SHP77 (cell line): ENCODE measurements at places on chromosomes 7 and 10.

GRCh38 chr10:20892011-20892585 is 5.0 kb downstream of the NEBL start:
- no peak for DNase-seq

GRCh38 chr10:95458871-95459270 is 102.3 kb downstream of the SORBS1 start:
- DNase-seq = no peak

DNA sequence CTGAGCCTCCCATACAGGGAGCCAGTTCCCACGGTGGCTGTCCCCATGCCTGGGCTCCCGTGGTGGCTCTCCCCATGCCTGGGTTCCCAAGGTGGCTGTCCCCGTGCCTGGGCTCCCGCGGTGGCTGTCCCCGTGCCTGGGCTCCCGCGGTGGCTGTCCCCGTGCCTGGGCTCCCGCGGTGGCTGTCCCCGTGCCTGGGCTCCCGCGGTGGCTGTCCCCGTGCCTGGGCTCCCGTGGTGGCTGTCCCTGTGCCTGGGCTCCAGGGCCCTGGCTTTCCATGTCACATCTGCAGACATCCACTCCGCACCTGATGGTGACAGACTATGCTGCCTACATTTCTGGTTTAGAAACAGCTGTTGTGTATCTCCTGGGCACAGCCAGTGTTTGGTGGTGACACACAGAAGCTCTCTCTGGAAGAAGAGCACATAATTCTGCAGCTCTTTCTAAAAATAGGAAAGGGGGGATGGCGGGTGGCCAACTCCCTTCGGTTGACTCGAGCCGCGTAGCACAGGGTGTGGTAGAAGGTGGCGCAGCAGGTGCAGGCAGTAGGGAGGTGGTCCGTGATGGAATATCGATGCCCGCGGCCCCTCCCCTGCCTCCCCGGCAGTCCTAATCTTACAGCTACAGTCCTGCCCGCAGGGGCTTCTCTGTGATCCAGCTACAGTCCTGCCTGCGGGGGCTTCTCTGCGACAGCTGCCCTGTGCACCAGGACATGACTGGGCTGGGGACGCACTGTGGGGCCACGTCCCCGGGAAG is 251.2 kb downstream of the DNAJB6 start:
- peak; percentile 34 for DNase-seq

DNA sequence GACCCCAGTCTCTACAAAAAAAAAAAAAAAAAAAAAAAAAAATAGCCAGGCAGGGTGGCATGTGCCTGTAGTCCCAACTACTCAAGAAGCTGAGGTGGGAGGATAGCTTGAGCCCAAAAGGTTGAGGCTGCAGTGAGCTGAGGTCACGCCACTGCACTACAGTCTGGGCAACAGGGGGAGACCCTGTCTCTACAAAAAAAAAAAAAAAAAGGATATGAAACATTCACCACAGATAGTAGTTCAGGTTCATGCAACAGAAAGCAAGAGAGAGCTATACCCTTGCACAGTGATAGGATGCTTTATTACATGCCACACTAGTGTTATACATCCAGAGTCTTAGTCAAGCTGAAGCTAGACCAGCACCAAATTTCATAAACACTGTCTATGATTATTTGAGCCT is 148.4 kb upstream of the KAT6B start:
- DNase-seq = no peak

DNA sequence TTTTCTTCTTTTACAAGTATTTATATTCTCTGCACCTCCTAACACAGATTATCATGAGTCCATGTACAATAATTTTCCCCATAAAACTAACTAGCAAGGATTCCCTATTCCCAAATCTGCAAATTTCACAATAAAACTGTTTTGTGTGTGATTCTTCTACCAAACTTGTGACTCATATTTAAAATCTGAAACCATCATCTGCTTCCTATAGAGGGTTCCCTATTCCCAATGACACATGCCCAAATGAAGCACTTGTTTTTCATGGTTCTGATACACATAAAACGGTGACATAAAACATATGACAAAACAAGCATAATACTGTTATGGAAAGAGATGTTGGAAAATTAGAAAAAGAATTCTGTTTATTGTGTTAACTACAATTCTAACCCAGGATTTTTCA is 657.6 kb downstream of the PARD3 start:
- DNase-seq = no peak

- no peak for DNase-seq
Observed at GRCh38 chr10:84194424-84195043, at the start of gene CDHR1. Gene CDHR1 (plus strand): TSS chr10:84194537. CDS start chr10:84194761, 224 bp downstream.

DNA sequence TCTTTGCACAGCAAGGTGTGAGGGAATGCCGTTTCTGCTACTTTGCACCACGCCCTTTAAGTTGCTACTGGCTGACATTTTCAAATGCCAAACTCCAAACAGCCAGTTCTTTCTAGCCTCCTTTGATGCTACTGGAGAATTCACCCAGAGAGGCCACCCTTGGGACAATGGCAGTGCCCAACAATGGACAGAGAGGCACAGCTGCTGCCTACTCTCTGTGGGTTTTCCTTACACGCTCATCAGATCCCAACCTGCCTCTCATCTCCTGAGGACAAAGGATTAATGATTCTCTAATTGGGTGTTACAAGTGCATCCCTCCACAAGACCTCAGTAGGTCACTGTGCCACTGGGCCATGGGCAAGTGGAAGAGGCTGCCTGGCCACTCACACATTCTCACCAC is 105.8 kb downstream of the COBL start:
- DNase-seq = no peak

DNA sequence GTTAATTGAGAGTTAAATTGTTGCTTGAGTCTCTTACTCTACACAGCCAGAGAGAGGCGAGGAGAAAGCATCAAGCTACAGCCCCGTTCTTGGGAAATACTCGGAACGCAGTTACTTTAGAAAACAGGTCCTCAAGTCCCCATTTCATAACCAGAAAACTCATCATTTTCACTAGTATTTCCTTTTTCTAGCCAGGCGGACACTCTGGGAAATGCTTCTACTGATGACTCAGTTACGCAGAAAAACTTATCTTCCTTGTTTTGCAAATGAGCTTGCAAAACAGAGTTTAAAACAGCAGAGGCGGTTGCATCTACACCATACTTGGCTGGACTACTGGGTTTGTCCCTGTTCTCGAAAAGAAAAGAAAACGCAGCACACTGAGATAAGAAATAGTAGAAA is 111.4 kb upstream of the FGFR2 start:
- DNase-seq = no peak

GRCh38 chr7:36280840-36281812 is 108.5 kb upstream of the ANLN start:
- peak; percentile 54 for DNase-seq

GRCh38 chr7:44163591-44163990 is 22.5 kb upstream of the MYL7 start:
- DNase-seq = no peak

- no peak for DNase-seq
Observed at GRCh38 chr7:116052006-116052405, 21.4 kb upstream of the TFEC start.

DNA sequence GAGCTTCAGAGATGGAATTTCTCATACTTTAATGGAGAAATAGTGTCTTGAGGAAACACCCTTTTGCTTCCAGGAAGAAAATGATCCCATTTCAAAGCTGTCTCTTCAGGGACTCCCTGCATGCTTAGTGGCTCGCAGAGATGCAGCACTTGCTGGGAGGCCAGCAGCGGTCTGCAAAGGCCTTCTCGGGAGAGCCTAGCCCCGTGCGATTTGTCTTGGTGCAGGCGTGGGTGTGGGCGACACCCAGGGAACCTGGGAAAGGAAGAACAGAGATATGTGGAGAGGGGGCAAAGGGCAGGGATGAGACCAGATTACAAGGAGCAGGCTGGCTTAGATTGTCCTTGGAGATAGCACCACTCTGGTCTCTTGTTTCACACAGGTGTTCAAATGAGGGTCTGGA is 352.3 kb upstream of the PODXL start:
- no peak for DNase-seq

DNA sequence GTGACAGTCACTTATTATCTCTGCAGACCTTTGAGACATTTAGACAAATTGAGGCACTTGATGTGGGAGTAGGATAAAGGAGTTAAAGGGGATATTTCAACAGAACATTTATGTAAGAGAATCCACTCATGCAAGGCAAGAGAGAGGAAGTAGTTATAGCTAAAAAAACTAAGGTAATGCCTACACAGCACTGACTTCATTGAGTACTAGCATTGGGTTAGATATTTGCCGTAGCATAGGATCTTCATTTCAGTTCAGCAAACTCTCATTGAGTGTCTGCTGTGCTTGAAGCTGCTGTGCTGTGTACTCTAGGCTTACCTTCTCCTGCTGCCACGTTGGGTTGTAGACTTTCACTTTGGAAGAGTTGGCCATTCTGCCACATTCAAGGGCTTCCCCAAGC is 10.5 kb upstream of the ENTPD1 start:
- DNase-seq = no peak

DNA sequence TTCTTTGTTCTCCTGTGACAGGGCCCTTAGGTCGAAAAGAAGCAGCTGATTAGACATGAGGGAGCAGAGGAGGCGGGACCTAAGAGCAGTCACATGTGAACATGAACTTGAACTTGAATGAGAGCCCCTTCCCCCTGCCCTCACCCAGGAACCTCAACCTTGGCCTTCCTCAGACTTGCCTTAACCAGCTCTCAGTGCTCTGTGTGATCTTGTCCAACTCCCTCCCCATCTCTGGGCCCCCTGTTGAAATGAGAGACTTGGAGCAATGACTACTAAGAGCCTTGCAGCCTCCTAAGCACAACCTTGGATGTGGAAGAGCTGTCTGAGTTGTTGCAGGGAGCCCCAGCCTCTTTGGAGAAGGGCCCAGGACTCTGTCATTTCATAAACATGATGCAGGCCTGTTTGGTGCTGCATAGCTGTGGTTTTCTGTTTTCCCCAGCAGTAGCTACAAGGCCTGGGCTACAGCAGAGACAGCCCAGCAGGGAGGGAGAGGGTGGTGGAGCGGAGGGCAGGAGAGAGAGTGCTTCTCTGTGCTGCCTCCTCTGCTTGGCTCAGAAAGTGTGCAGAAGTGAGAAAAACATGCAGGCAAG is 123.9 kb upstream of the ZMIZ1 start:
- DNase-seq = no peak

GRCh38 chr10:130739016-130739756 is 572.3 kb downstream of the TCERG1L start:
- no peak for DNase-seq

DNA sequence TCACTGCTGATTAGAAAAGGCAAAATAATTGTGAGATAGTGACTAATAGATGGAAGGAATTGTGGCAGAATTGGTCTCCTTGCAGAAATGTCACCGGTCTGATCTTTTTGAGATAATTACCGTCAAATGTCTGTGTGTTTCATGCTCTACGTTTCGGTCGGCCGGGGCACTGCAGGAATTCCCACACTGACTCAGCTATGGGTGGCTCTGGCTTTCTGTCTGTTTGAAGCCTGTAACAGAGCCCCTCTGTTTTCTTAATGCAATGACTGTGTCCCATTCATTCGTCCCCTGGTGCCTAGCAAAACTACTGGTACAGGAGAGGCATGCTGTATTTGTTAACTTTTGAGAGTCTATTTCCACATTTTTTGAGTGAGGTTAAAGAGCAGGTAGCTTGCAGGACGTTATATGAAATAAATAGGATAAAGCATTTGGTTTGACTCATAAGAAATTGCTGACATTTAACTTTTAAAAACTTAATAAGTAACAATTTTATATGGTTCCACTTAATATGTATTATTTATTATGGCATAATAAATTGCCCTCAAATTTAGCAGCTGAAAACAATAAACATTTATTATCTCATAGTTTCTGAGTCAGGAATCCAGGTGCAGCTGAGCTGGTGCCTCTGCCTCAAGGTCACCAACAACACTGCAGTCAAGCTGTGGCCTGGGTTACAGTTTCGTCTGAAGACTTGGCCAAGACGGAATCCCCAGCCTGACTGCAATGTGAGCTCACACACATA is 53.3 kb upstream of the CTBP2 start:
- no peak for DNase-seq

GRCh38 chr7:11216276-11216675 is 242.6 kb downstream of the PHF14 start:
- DNase-seq = no peak

- DNase-seq = no peak
Observed at GRCh38 chr10:95337423-95338160, 46.8 kb upstream of the PDLIM1 start.

DNA sequence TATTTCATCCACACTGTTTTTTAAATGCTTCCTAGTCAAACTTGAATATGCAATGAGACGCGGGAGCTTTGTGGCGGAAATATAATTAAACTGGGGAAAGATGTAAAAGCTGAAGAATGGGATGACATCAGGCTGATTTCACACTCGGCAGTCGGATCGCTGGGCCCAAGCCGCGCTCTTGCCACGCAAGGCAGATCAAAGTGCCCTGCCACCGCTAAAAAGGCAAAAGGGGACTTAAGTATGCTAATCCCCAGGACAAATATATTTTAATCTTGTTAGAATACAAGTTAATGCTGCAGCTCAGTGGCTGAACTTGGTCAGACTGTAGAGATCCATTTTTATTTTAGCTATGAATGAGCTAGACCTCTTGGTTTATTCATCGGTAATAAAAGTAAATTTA is 13.8 kb downstream of the EN2 start:
- no peak for DNase-seq

GRCh38 chr7:37277513-37277912 is 171.2 kb downstream of the ELMO1 start:
- DNase-seq = no peak

DNA sequence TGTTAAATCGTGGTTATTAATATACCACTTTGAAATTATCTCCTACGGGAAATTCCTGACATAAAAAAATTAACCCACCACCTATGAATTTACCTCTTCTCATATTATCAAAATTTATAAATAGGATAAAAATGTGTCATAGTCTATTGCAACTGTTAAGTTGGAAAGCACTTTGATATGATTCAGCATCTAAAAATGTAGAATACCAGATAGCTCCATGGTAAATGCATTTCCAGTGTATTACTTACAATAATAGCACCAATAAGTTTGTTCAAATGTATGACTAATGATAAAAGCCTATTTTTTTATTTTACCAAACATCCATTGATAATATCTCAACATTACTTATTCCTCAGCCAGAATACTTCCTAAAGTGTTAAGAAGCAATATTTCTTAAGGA is 13.6 kb upstream of the KCND2 start:
- no peak for DNase-seq

- DNase-seq = no peak
Observed at GRCh38 chr10:33101392-33101787, 143.4 kb upstream of the ITGB1 start.

GRCh38 chr7:47150497-47151260 is 431.2 kb downstream of the TNS3 start:
- no peak for DNase-seq

- DNase-seq = no peak
Observed at GRCh38 chr7:80279760-80280159, 145.1 kb downstream of the GNAI1 start.

GRCh38 chr10:47418966-47419365 is 34.9 kb upstream of the ZNF488 start:
- DNase-seq = no peak

DNA sequence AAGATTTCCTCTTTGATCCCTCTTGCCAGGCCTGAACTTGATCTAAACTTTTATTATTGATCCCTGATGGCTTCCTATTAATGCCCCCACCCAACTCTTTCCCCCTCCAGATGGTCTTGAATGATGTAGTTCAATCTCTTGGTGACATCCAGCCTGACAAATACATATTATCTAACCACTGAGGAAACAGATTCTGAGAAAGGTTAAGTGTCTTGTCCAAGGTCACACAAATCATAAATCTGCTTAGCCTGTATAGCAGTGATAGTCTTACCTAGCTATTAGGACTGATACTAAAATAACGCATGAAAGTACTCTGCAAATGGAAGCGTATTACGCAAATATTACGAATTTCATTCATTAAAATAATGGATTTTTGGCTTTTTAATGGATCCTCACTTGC is 22.7 kb downstream of the STEAP1B start:
- no peak for DNase-seq
